Bone marrow (tissue), 2 donors: ENCODE measurements at places on chromosomes 5 and 9.

- no peak for DNase-seq
Observed at GRCh38 chr5:118863345-118863744, 125.0 kb downstream of the DTWD2 start.

GRCh38 chr5:88674356-88675167 is 208.4 kb downstream of the MEF2C start:
- DNase-seq = no peak

DNA sequence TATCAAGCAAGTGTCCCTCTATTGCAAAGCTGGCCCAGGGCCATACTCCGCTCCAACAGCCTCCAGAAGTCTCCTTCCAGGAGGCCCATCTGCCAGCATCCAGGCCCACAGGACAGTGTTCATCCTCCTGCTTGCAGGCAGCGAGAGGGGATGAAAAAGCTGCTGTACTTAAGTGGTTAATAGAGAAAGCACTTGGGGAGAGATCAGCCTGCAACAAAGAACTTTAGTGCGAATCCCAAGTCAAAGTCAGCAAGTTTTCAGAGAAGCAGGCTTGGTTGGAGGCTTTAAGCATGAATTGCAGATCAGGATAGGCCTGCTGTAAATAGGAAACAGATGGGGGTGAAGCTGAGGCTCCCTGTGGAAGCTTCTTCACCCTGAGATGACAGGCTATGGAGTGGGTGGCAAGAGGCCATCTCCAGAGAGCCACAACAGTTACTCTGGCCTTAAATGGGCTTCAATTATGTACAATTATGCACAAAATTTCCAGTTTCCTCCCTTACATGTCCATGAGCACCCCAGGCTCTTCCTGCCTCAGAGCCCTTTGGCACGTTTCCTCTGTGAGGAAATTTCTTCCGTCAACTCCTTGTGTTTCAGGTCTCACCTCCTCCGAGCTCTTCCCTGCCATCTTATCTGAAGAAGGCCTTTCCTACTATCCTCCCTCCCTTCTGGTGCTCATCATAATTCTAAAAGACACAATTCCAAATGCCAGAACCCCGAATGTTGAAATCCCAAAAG is 98.0 kb upstream of the NR3C1 start:
- no peak for DNase-seq

- no peak for DNase-seq
Observed at GRCh38 chr5:30867711-30868110, 325.8 kb upstream of the CDH6 start.

DNA sequence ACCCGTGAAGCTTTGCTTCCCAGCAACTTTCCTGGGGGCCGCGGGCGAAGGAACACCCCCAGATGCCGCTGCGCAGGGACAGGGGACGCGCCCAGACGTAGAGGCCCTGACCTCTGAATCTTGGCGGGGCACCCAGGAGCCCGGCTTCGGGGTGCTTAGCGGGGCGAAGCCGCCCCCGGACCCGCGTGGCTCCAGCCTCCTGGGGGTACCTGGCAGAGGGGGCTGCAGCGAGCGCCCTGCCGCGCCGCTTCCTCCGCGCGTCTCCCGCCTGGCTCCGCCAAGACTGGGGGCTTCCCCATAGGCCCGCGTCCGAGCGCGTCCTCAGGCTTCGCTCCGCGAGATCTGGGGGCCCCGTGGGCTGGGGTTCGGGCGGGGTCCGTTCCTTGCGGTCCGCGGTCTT is 23.0 kb upstream of the ZNF782 start:
- no peak for DNase-seq

- DNase-seq = peak; percentile 48
Observed at GRCh38 chr9:120655005-120655622, 59.2 kb downstream of the MEGF9 start.

DNA sequence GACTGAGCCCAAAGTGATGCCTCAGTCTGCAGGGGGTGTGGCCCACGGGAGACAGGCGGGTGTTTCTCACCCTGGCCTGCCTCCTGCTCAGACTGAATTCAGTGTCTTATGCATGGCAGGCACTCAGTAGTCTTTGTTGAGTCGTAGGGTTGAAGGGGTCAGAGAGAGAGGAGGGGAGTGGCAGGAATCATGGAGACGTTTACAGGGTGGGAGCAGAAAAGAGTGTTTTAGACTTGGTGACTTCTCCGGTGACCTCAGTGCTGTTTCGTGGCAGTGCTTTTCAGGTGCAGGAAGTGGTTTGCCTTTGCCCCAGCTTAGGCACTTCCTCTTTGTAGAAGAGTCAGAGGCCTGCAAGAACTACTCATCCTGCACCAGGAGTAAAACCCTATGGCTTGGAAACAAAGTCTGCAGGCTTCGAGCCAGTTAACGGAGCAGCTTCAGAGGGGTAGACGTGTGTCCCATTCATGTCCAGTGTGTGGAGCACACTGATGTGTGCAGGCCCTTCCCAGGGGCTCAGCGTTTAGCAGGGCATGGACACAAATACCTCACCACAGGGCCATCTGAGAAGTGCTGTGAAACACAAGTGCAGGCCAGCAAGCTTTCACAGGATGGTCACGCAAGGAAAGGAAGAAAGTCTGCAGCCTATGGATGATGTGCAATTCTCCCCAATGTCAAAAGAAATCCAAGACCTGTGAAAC is 24.5 kb upstream of the SEMA4D start:
- DNase-seq = peak; percentile 47

- no peak for DNase-seq
Observed at GRCh38 chr5:139312075-139312474, 18.5 kb downstream of the MATR3 start.

GRCh38 chr5:150789943-150790611 is 11.5 kb downstream of the SMIM3 start:
- DNase-seq = peak; percentile 97

- DNase-seq = peak; percentile 89
Observed at GRCh38 chr5:14675865-14676300, 11.4 kb downstream of the OTULIN start.
